A549 treated with RU486 at 1 μM for 4 hours (cell line): ENCODE measurements at places on chromosomes 13 and 19. TPM values are rescaled to one million over a fixed set of nuclear protein-coding genes. Genes with fewer than 3 reads are reported as not detected.

Gene HIF3A
- total RNA-seq: not detected in 5 replicates

Gene NAPSA
- total RNA-seq: 0.71 to 1.3 TPM (median 0.94 TPM) in 5 replicates

Gene CYP4F2
- total RNA-seq: 0.10 to 0.43 TPM in 2 of 5 replicates, not detected in the others

Gene SPART
- 24.9 to 36.1 TPM (median 26.6 TPM) in 5 replicates for total RNA-seq

Gene ZNF723
- total RNA-seq: not detected in 5 replicates

Gene HCN2
- 27.7 to 43.9 TPM (median 40.1 TPM) in 5 replicates for total RNA-seq

Gene HAUS5
- 11.9 to 16.6 TPM (median 15.7 TPM) in 5 replicates for total RNA-seq

Gene TPTE2
- not detected in 5 replicates for total RNA-seq

Gene CLDND2
- total RNA-seq: 6.2 to 14.6 TPM (median 10.2 TPM) in 5 replicates

Gene MRPL54
- 58.5 to 81.5 TPM (median 67.4 TPM) in 5 replicates for total RNA-seq

Gene KCTD4
- total RNA-seq: not detected in 5 replicates

Gene DMWD
- total RNA-seq: 21.9 to 41.9 TPM (median 34.3 TPM) in 5 replicates

Gene SLAIN1
- total RNA-seq: 0.47 to 0.62 TPM (median 0.51 TPM) in 5 replicates

Gene FCHO1
- total RNA-seq: 16.6 to 20.5 TPM (median 19.1 TPM) in 5 replicates

Gene CADM4
- 6.2 to 10.2 TPM (median 9.1 TPM) in 5 replicates for total RNA-seq

Gene CNN1
- 0.35 to 0.94 TPM (median 0.40 TPM) in 5 replicates for total RNA-seq

Gene PROZ
- not detected in 5 replicates for total RNA-seq

Gene SCAMP4
- 48.8 to 70.6 TPM (median 53.4 TPM) in 5 replicates for total RNA-seq

Gene ZNF563
- not detected in 5 replicates for total RNA-seq

Gene SIRT6
- 18.1 to 34.0 TPM (median 31.4 TPM) in 5 replicates for total RNA-seq

Gene N4BP2L1
- total RNA-seq: 0.29 to 0.88 TPM (median 0.57 TPM) in 5 replicates

Gene RNF225
- total RNA-seq: 0.23 to 0.63 TPM (median 0.27 TPM) in 3 of 5 replicates, not detected in the others

Gene NLRP5
- not detected in 5 replicates for total RNA-seq

Gene FUT1
- total RNA-seq: 0.06 to 0.13 TPM (median 0.07 TPM) in 5 replicates

Gene TNNI3
- 6.5 to 8.7 TPM (median 7.6 TPM) in 5 replicates for total RNA-seq

Gene MEDAG
- total RNA-seq: 0.09 to 0.23 TPM (median 0.13 TPM) in 3 of 5 replicates, not detected in the others

Gene PRR36
- total RNA-seq: 0.21 to 0.84 TPM (median 0.39 TPM) in 5 replicates

Gene SKA3
- 10.5 to 15.2 TPM (median 14.7 TPM) in 5 replicates for total RNA-seq
